GM19239 (cell line): ENCODE measurements at places on chromosomes 4 and X.

DNA sequence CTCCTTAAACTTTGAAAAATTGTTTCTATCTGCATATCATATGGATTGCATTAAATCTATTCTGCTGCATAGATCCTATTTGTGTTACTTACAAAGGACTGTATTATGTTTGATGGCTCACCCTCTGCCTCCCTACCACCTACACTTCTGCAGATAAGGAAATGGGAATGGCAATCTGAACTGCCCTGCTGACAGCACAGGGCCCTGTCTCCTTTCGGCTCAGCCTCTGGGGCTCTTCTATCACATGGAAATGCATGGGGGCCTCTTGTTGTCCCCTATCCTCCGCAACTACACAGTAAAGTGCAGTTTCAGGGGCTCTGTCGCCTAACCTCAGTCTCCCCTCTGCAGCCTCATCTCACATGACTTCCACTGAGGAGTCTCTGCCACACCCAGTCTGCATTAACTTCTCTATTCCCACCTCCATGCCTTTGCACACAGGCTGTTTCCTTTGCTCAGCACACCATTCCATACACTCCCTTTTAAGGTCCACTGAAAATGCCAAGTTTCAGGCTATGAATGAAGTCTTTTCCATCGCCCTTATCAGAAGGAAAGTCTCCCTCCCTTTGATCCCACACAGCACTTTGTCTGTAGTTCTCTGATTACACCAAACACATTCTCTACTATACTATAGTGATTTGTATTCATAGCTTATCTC is 12.5 kb downstream of the RELL1 start:
- DNase-seq: no peak

GRCh38 chr4:99033956-99034355 is 38.4 kb downstream of the METAP1 start:
- DNase-seq: no peak

DNA sequence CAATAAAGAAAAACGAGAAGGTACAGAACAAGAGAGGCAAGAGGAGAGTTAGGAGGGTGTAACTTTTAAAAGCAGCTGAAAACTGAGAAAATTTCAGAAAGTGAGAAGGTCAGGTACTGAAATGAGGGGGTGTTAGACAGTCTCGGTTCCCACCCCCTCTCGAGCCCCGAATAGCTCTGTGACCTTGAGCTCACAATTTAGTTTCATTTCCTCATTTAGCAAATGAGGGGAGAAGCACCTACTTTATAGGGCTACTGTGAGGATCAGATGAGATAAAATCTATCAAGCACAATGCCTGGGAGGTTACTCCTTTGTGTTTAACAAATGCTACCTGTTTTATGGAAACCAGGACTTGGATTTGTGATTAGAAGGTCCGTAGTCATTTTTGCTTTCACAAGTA is 4.9 kb downstream of the UGT8 start:
- DNase-seq: peak; percentile 50

DNA sequence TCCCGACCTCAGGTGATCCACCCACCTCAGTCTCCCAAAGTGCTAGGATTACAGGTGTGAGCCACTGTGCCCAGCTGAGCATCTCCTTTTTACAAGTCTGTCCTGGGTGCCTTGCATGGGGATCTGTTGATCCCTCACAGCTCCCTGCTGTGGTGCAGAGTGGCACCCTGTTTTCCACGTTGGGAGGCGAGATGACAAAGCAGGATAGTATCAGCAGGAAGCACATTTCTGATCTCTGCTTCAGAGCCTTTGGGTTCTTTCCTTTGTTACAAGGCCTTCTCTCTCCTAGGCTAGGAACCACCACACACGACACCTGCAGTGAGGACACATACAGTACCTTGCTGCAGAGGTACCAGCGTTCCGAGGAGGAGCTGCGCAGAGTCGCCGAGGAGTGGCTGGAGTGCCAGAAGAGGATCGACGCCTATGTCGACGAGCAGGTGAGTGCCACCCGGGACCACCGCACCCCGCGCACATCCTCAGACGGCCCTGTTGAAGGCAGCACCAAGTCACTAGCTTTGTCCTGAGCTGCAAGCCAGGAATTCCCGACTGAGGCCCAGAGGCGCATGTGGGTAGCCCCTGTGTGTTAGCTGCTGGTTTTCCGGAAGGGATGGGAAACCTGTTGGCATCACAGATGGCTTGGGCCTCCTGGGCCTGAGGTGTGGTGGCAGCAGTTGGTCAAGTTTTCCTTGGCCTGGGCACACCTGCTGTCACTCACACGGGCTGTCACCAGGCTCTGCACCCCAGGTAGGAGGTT is 109.6 kb downstream of the TNIP2 start:
- DNase-seq: no peak
